HFFc6 (cell line): ENCODE measurements at places on chromosomes 2 and 18. TPM values are rescaled to one million over a fixed set of nuclear protein-coding genes. Genes with fewer than 3 reads are reported as not detected.

GRCh38 chr2:59322005-59322404 is 1080.9 kb upstream of the FANCL start:
- DNase-seq: no peak

GLI2 gene
- 41.9 to 46.1 TPM (median 43.5 TPM) in 3 replicates for total RNA-seq

DNA sequence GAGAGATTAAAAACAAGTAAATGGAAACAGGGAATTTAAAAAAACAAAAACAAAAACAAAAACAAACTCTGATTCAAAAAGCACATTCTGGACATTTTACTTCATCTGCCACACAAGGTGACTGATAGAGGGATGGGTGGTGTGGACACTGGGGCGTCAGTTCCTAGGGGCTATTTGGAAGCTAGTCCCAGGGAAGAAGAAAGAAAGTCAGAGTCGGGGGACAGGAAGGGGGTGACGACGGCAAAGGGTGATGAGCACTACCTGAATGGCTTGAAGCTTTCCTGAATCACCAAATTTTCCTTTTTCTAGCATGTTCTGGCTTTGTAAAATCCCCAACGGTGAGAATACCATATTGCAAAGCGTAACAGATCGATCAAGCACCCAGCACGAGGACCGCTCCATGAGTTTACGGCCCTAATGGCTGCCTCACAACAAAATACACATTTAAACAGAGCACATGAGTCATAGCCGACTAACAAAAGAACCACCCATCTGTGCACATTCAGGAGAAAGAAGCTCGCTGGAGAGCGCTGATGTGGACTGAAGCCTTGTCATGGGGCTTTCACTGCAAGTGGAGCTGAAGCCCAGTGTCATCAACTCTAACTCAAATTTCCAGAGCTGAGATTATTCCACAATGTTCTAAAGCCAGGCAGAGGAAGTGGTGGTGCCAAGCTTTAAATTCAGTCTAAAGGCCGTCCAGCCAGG is 178.9 kb downstream of the LNPK start:
- no peak for DNase-seq

DNA sequence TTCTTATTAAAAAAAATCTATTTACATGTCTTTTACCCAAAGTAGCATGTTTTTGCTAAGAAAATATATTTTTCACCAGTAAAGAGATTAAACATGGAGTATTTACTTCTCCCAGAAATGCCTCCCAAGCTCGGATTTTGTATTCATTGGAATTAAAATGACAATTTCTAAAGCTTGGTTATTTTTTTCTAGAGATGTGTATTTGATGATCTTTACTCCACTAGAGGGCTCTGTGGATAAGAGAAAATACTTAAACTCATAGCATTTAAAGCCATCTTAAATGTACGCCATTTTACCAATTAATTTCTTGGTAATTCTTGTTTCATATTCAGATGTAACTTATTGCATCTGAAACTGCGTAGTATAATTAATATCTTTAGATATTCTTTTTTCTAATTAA is 461.4 kb downstream of the GALR1 start:
- DNase-seq: no peak
